ENCODE measurements at places on chromosomes 6 and 20. TPM values are rescaled to one million over a fixed set of nuclear protein-coding genes. Genes with fewer than 3 reads are reported as not detected.
A peak's percentile ranks its signal among the peaks of the same experiment; 100 is the strongest.

PACRG gene
- 1.1 TPM for total RNA-seq

KCNQ2 gene
- 3.2 TPM for total RNA-seq

CSTF1 gene
- total RNA-seq = 42.0 TPM

CLIC5 gene
- 10.9 TPM for total RNA-seq

BMP7 gene
- total RNA-seq = 0.38 TPM

OVOL2 gene
- total RNA-seq = not detected

NHSL1 gene
- total RNA-seq = 72.3 TPM

CNKSR3 gene
- total RNA-seq = 9.7 TPM

BPIFB1 gene
- not detected for total RNA-seq

GRCh38 chr6:139337830-139338229 lies 36.6 kb downstream of the CITED2 start:
- no peak for DNase-seq

DNA sequence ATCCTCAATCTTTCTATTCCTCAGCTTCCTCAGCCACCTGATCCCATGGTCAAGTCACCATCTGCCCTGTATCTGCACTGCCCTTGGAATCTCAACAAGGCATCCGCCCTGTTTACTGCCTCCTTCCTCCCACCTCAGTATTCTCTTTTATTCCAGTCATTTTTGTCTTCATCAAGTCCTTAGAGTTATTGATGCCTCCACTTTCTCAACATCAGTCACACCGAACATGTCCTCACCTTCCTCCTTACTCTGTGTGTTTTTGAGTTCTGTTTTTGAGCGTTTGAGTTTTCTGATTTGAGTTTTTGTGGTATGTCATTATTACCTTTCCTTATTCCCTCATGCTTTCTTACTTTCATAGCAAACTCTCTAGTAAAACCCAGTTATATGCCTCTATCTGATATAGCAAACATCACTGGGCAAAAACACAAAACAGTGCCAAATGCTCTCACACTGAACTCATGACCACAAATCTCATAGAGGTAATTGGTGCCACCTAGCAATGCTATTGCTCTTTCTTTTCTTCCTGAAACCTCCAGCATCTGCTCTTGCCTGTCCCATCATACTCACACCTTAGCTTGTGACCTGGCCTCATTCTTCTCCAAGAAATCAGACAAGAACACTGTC lies 11.8 kb upstream of the GNRH2 start:
- DNase-seq = no peak

DNA sequence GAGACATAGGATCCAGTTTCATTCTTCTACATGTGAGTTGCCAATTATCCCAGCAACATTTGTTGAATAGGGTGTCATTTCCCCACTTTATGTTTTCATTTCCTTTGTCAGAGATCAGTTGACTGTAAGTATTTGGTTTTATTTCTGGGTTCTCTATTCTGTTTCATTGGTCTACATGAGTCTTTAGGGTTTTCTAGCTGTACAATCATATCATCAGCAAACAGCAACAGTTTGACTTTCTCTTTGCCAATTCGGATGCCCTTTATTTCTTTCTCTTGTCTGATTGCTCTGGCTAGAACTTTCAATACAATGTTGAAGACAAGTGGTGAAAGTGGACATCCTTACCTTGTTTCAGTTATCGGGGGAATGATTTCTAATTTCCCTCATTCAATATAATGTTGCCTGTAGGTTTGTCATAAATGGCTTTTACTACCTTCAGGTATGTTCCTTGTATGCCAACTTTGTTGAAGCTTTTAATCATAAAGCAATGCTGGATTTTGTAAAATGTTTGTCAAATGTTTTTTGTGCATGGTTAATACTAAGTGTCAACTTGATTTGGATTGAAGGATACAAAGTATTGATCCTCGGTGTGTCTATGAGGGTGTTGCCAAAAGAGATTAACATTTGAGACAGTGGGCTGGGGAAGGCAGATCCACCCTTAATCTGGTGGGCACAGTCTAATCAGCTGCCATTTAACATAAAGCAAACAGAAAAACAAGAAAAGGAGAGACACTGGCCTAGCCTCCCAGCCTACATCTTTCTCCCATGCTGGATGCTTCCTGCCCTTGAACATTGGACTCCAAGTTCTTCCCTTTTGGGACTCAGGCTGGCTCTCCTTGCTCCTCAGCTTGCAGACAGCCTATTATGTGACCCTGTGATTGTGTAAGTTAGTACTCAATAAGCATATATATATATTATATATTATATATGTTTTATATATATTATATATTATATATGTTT lies 23.3 kb downstream of the MICA start:
- no peak for DNase-seq

GRCh38 chr6:141437685-141438084 lies 695.0 kb upstream of the GJE1 start:
- no peak for DNase-seq

DNA sequence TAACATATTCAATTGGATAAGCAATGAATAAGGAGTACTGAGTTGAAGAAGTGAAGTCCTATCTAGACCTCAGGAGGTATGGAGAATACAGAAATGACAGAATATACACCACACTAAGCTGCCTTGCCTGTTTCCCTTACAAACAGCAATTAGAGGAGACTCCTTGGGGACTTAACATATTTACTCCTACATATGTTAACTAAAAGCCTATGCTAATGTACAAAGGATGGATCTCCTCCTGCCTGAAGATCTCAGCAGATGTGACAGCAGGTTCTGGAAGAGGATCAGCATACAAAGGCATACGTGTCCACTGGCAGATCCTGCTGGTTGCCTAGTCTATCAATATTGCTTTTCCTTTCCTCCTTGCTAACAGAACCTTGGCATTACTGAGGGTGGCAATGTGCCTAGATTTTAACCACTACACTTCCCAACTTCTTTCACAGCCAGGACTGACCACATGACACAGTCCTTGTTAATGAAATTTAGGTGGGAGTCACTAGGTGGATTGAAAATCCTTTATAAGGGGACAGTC lies 29.6 kb downstream of the PRKN start:
- DNase-seq = no peak

DNA sequence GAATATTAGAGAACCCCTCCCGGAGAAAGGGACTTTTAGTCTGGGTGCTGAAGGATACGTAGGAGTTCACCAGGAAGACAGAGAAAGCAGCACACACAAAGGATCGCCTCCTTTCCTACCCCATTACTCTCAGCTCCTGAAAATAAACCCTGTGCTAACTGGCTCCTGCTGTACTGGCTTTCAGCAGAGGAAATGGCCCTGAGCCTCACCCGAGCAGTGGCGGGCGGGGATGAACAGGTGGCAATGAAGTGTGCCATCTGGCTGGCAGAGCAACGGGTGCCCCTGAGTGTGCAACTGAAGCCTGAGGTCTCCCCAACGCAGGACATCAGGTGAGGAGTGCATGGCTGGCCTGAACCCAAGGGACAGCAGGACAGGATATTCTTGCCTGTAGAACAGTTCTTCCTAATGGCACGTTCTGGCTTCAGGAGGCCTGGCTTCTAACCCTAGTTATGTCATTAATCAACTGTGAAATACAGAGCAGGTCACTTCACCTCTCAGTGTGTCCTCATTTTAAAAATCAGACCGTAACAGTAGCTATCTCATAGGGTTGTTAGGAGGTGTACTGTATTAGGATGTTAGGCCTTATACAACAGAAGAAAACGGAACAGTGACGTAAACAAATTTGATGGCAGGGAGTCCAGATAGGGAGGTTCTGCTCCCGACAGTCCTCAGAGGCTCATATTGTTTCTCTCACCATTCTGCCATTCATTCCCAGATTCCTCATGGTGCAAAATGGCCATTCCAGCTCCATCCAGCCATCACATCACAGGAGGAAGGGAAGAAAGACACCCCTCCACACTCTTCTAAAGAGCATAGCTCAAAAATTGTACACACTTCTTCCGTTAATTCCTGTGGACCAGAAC lies 1.8 kb downstream of the RBCK1 start:
- DNase-seq = no peak

GRCh38 chr20:20781029-20781428 lies 68.6 kb upstream of the RALGAPA2 start:
- DNase-seq = no peak

DNA sequence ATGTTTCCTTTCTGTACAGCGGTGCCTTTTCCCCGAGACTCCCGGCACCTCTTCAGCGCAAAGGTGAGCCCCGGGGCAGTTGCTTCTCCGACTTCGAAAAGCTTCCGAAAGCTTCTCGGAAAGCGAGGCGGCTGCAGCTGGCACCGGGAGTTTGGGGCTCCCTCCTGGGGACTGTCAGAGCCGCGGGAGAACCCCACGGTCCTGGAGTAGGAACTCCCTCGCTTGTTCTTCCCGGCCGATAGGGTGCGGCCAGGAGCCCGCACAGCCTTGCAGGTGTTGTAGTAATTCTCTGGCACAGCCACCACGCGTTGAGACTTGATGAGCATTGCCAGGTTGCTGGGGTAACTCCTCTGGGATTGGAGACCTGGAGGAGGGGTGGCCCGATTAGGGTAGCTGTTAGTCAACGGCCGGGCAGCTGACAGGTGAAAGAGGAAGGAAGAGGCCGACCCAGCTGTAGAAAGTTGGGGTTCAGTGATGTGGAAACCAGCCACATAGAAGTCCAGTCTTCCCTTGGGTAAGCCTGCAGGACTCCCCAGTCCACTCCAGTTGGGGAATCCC lies 721 bp downstream of the KDM1B start:
- peak; percentile 35 for DNase-seq

DNA sequence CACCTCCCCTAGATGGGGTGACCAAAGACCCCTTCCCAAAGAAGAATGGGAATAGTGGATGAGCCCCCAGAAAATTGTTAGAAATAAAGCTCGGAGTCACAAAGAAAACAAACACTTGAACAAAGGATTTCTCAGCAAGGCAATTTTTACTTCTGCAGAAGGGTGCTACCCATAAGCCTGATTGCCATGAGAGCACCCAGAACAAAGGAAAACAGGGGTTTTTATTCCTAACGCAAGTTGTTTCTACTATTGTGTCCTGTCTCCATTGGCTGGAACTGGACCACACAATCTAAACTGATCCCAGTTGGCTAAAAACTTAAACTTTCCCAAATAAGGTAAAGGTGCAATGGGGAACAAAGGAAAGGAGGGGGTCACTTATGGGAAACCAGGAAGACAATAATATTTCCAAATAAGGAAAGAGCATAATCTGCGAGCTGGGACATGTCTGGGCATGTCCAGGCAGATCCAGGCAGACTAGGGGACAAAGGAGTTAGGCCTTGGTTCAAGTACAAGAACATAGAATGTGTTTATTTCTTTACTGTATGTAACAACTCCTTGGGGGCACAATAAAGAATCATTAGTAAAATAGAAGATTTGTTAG lies 20.0 kb downstream of the HLA-B start:
- DNase-seq = no peak

GRCh38 chr6:1390946-1391799 lies 1.8 kb downstream of the FOXF2 start:
- DNase-seq = peak; percentile 26

DNA sequence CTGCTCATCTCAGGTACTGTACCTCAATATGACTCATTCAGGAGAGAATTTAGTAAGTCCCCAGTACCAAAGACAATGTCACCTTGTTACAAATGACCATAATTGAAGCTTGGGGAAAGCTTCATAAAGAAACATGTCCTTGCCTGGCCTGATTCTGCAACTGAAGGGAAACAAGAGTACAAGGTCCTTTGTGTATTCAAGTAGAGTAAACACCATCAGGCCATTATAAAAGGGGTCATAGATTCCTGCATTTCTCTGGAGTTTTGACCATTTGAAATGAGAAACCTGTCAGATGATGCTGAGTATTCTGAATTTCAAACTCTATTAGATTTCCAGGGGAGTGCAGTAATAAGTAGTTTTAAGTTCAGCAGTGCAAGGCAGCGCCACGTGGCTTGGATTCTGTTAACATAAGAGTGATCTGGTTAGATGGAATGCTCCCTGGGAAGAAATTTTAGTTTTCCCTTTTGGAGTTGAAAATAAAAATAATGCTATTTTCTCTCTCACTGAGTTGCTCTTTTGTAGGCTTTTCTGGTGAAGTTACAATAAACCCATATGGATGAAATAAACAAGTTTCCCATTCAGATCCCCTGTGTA lies 1054.3 kb downstream of the EPHA7 start:
- DNase-seq = no peak

DNA sequence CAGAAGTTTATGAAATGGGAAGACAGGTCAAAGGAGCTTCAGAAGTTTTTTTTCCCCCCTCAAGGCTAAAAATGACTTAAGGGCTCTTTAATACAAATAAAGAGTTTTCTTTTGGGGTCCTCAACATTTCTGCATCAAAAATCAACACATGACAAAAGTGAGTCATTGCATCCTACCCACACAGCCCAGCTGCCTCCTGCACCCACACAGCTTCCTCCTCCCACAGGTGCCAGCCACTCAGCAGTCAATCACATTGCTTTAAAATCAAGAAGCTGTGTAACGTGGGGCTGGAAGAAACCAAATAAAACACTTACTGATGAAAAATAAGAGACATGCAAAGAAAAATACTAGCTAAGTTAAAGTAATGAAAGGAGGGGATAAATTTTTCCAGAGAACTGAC lies 68.5 kb downstream of the MAP3K5 start:
- no peak for DNase-seq

DNA sequence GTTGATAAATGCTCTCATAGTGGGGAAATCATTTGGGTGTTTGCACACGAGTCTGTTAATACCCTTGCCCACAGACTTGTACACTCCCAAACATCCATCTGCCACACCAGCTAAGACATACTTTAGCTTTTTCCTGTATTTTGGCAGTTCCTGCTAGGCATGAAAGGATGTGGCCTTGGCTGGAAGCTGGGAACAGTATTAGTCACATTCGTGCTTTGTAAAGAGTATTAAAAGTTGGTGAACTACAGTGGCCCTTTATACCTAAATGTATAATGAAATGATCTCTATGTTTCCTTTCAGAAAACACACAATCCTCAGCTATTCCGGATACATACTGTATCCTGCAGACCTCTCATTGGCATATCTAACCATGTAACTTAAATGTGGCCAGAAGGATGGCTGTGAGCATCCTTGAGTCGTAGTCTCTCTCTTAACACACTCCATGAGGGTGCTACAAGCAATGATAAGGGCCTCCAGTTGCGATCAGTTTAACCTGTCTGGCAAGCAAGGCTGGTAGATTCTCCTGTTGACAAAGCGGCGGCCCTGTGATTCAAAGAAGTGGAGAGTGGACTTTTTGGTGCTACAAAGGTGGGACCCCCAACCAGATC lies 1.5 kb downstream of the LEMD2 start:
- no peak for DNase-seq

GRCh38 chr20:5662769-5663168 lies 87.4 kb upstream of the SHLD1 start:
- DNase-seq = no peak

- no peak for DNase-seq
Observed at GRCh38 chr6:27908017-27908416, 4.2 kb downstream of the OR2B2 start.

- DNase-seq = no peak
Observed at GRCh38 chr20:23654717-23655116, 17.0 kb upstream of the CST3 start.

- DNase-seq = no peak
Observed at GRCh38 chr6:141830530-141830929, 302.2 kb upstream of the GJE1 start.

DNA sequence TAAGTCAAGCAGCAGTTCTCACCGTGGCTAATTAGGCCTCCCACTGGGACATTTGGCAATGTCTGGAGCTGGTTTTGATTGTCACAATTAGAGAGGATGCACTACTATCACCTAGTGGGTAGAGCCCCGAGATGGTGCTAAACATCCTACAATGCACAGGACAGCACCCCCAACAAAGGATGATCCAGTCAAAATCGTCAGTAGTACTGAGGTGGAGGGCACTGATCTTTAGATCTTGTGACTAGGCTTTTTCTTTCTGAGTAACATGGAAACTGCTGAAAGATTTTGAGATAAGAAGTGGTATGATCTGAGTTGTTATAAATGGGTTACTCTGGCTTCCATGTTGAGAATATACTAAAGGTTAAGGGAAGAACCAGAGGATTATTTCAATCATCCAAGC lies 12.0 kb downstream of the UBD start:
- DNase-seq = no peak

Data from endothelial cell (in vitro differentiated cells).